Hindlimb muscle (tissue), 1 donor: ENCODE measurements at places on chromosomes 5 and 9. TPM values are rescaled to one million over a fixed set of nuclear protein-coding genes. Genes with fewer than 3 reads are reported as not detected.

PTGR1 gene
- 64.2 TPM for polyA plus RNA-seq

NR2F1-AS1 gene
- 2.7 TPM for polyA plus RNA-seq

PCDHGB5 gene
- 4.1 TPM for polyA plus RNA-seq

FBXW11 gene
- polyA plus RNA-seq = 34.5 TPM

LHX3 gene
- not detected for polyA plus RNA-seq
